ENCODE measurements at places on chromosomes 5 and 9. TPM values are rescaled to one million over a fixed set of nuclear protein-coding genes. Genes with fewer than 3 reads are reported as not detected.

Gene ITGA1
- 9.9 TPM for total RNA-seq

Gene ARSI
- total RNA-seq, result not detected

Gene DNAJC25
- total RNA-seq, result 6.4 TPM

Gene DNAH5
- not detected for total RNA-seq

Gene MPDZ
- total RNA-seq, result not detected

Gene MAPKAP1
- total RNA-seq, result 92.2 TPM

Gene NME5
- not detected for total RNA-seq

Gene MARCOL
- total RNA-seq, result not detected

Gene PLPP7
- 0.42 TPM for total RNA-seq

- peaks cover 60% of the 10 kb centered on the region for H3K27me3 ChIP-seq
- H3K27ac ChIP-seq, result no peak overlapping the region
- H3K4me3 ChIP-seq, result no peak overlapping the region
- peaks cover 40% of the 10 kb centered on the region for H3K4me1 ChIP-seq
Observed at GRCh38 chr5:132016721-132017250, 5.3 kb upstream of the ACSL6 start.

- H3K27ac ChIP-seq, result no peak overlapping the region
- H3K4me1 ChIP-seq, result peaks cover 1% of the 10 kb centered on the region
- no peak overlapping the region for H3K4me3 ChIP-seq
- no peak for DNase-seq
- H3K27me3 ChIP-seq, result no peaks in the 10 kb centered on the region
Observed at GRCh38 chr9:128532581-128532980, 19.8 kb upstream of the SPTAN1 start.

DNA sequence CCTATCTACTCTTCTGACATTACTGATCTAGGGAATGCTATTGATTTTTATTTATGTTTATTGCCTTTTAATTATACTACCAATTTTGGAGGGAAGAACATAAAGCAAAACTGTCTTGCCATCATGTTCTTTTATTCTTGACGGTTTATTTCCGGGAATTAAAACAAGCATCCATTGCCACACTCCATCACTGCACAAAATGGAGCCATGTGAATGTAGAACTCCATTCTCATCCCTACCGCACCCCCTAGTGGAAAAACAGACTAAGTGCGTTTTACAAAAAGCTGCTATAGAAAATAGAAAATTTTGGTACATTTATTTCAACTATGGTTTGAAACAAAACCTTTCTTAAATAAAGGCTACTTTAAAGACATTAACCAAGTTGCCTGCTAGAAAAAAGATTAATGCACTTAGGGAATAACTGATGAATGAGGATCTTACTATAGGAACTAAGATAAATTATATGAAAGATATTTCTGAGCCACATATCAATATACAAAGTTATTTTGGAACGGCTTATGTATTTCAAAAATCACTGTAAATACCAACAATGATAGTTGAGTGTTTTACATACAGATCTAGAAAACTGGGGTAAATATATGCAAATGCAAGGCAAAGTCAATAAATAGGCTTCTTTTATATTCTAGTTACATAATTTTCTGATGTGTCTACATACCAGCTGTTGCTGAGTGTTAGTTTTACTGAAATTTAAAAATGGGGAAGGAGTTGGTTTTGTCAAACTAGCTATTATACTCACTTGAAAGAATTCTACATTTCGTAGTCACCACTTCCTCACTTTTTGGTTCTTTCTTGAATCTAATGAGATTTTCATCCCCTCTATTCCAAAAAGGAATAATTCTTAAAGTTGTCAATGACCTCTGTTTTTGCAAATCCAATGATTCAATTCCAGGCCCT, 26.5 kb downstream of the OXCT1 start:
- peaks cover 16% of the 10 kb centered on the region for H3K4me1 ChIP-seq
- peak; percentile 11 for DNase-seq
- peaks cover 23% of the 10 kb centered on the region for H3K36me3 ChIP-seq
- no peaks in the 10 kb centered on the region for H3K27me3 ChIP-seq

DNA sequence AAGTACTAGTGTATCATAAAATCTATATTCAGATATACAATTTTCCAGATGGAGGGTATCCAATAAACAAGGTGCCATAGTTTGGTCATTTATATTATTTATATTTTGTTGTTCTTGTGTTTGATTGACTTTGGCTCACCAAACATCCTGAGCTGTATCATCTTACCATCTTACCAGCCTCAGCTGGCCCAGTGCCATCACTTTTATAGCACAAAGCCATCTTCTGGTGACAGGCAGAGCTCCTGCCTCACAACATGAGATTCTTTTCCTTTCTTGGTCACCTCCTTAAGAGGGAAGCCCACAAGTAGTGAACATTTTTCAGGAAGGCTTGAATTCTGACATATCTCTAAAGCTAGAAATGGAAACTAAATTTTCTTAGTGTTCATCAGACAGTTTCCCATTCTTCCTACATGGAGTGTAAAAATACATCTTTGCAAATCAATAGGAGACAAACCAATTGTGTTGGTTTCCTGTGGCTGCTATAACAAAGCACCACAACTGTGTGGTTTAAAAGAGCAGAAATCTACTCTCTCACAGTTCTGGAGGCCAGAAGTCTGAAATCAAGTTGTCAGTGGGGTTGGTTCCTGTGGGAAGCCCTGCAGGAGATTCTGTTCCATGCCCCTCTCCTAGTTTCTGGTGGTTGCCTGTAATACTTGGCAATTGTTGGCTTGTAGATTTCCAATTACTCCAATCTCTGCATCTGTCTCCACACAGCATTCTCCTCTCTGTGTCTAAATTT, 341.8 kb downstream of the MAN2A1 start:
- peaks cover 8% of the 10 kb centered on the region for H3K4me1 ChIP-seq
- H3K27ac ChIP-seq, result no peak overlapping the region
- H3K27me3 ChIP-seq, result no peaks in the 10 kb centered on the region
- H3K36me3 ChIP-seq, result no peaks in the 10 kb centered on the region

GRCh38 chr5:68287976-68288706, 72.6 kb downstream of the PIK3R1 start:
- H3K4me1 ChIP-seq, result peaks cover 79% of the 10 kb centered on the region
- peaks cover 32% of the 10 kb centered on the region for H3K36me3 ChIP-seq
- DNase-seq, result peak; percentile 52
- H3K4me3 ChIP-seq, result peak overlapping the region; percentile 80

- no peaks in the 10 kb centered on the region for H3K36me3 ChIP-seq
- H3K4me1 ChIP-seq, result peaks cover 5% of the 10 kb centered on the region
- H3K27me3 ChIP-seq, result no peaks in the 10 kb centered on the region
Observed at GRCh38 chr5:138448481-138449398, 9.9 kb downstream of the REEP2 start.

- no peaks in the 10 kb centered on the region for H3K27me3 ChIP-seq
- H3K36me3 ChIP-seq, result no peaks in the 10 kb centered on the region
- no peak overlapping the region for H3K4me3 ChIP-seq
Observed at GRCh38 chr5:159533197-159533596, 202.9 kb upstream of the IL12B start.

DNA sequence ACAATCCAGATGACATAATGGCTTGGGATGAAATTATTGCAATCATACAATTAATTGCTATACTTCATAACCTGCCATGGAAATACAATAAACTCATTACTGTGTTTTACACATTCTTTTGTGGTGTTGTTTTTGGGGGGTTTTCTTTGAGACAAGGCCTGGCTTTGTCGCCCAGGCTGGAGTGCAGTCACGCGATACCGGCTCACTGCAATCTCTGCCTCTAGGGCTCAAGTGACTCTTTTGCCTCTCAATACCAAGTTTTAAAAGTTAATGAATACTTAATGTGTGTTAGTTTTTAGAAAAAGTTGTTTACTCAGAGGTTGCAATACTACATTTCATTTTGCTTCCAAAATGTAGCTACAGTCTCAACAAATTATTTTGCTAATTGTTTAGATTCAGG, 598.4 kb downstream of the CHSY3 start:
- no peak overlapping the region for H3K27ac ChIP-seq
- no peaks in the 10 kb centered on the region for H3K4me1 ChIP-seq
- no peak overlapping the region for H3K4me3 ChIP-seq
- H3K27me3 ChIP-seq, result no peaks in the 10 kb centered on the region
- H3K36me3 ChIP-seq, result no peaks in the 10 kb centered on the region

DNA sequence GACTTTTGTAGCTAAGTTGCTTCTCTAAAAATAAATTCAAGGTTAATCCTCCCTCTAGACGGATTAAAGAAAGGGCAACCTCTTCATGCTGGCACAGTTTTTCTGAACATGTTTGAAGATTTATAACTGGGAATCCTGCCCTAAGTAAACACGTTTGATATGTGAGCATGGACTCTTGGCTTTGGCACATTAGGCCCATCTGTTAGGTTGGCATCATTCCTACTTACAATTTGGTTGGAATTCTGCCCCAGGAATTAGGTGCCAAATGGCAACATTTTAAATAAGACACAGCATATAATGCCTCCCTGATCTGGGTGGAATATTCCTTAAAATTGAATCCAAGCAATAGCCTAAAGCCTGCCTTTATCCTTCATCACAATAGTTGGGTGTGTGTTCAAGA, 372.3 kb upstream of the CDH18 start:
- no peaks in the 10 kb centered on the region for H3K36me3 ChIP-seq
- no peak for DNase-seq
- no peak overlapping the region for H3K27ac ChIP-seq
- no peaks in the 10 kb centered on the region for H3K27me3 ChIP-seq
- no peaks in the 10 kb centered on the region for H3K4me1 ChIP-seq

DNA sequence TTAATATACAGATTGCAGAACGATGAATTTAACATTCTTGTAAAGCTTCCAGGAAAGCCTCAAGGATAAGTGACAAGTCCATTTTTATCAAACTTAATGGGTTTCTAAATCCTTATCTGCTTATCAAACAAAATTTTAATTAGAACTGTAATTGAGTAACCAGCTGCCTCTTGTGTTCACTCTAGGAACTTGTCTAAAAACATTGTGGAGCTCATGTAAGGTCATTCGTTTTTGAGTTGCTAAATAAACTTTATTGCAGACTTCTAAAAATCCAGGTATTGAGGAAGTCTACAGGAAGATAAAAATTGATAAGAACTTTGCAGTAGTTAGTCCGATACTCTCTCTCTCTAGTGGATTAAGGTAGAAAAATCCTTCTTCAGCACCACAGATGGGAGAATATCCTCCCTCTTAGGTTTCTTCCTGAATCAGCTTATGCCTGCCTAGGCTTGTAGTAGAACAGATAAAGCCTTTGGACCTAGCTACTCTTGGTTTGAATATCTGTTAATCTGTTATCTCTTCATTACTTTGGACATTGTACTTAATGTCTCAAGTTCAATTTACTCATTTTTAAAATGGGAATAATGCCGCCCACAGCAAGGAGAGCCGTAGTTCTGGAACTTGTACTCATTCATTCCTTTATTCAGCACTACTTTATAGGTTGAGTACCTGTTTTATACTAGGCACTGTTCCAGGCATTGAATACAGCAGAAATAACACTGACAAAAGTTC, 60.0 kb upstream of the DHFR start:
- no peak overlapping the region for H3K27ac ChIP-seq
- DNase-seq, result no peak
- H3K4me3 ChIP-seq, result no peak overlapping the region
- peaks cover 8% of the 10 kb centered on the region for H3K4me1 ChIP-seq
- H3K27me3 ChIP-seq, result no peaks in the 10 kb centered on the region

DNA sequence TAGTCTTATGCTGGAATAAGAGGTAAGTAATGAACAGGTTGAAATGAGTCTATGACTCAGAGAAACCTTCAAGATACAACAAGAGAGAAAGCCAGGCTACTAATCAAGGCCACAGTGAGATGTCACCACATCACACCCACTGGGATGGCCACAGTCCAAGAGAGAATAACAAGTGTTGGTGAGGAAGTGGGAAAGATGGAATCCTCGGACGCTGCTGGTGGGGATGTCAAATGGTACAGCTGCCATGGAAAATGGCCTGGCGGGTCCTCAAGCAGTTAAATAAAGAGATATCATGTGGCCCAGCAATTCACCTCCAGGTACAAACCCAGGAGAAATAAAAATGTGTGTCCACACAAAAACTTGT, 41.9 kb upstream of the NEURL1B start:
- H3K27me3 ChIP-seq, result no peaks in the 10 kb centered on the region
- no peaks in the 10 kb centered on the region for H3K4me1 ChIP-seq
- no peak overlapping the region for H3K27ac ChIP-seq
- DNase-seq, result no peak

DNA sequence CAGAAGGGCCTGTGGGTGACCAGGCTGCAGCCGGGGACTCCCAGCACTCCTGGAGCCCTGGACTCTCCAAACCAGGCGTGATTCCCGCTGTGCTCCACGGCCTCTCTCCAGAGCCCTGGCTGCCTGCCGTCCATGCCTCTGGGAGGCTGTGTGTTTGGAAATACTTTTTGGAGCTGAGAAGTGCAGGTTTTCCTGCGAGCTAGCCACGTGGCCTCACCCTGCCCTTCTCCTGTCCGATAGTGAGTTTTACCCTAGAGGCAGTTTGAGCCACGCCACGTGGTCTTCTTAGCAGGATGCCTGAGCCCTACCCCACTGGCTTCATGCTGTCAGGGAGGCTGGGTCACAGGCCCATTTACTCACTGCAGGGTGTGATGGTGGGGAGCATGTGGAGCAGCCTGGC, 71.3 kb downstream of the COL5A1 start:
- H3K27ac ChIP-seq, result no peak overlapping the region
- no peaks in the 10 kb centered on the region for H3K27me3 ChIP-seq
- no peak for DNase-seq
- H3K4me3 ChIP-seq, result no peak overlapping the region

DNA sequence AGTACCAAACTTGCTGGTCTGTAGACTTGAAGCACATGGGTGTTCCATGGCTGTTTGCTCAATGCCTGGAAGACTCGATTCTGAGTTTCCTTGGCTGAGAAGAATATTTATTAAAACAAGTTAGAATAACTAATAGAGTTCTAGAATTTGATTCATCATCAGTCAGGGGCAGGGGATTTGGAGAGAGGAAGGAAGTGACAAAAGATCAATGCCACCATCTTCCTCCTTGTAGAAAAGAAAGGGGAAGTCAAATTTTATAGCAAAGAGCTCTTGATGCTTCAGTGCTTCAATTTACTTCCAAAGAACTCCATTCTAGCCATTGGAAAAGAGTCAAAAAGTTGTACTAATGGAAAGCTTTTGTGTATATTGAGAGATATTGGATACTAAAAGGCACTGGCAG, 236.3 kb downstream of the MCTP1 start:
- H3K27me3 ChIP-seq, result no peaks in the 10 kb centered on the region
- no peaks in the 10 kb centered on the region for H3K36me3 ChIP-seq
- no peaks in the 10 kb centered on the region for H3K4me1 ChIP-seq
- no peak overlapping the region for H3K27ac ChIP-seq
- DNase-seq, result no peak

DNA sequence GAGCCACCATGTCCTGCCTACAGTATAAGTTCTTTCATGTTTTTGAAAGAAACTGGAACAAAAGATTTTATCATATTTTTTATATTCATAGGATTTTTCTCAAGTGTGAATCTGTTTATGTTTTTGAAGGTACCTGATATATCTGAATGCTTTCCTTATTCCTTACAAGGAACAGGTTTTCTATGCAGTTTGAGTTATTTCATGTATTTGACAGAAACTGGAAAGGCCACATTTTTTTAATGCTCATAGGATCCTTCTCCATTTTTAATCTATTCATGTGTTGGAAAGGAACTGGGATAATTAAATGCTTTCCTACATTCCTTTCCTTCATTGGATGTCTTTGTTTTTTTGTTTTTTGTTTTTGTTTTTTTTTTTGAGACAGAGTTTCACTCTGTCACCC, 15.7 kb upstream of the FBXW2 start:
- peaks cover 4% of the 10 kb centered on the region for H3K4me1 ChIP-seq
- no peak overlapping the region for H3K27ac ChIP-seq
- DNase-seq, result no peak
- H3K4me3 ChIP-seq, result no peak overlapping the region
